IMR-90 (cell line): ENCODE measurements at places on chromosomes 12 and 14.
A peak's percentile ranks its signal among the peaks of the same experiment; 100 is the strongest.

GRCh38 chr14:53596853-53597525 lies 359.6 kb downstream of the BMP4 start:
- peak; percentile 43 for DNase-seq

GRCh38 chr12:52781399-52782082 lies 4.4 kb upstream of the KRT76 start:
- DNase-seq: no peak

- DNase-seq: no peak
Observed at GRCh38 chr12:16531621-16532020, 74.3 kb downstream of the LMO3 start.

DNA sequence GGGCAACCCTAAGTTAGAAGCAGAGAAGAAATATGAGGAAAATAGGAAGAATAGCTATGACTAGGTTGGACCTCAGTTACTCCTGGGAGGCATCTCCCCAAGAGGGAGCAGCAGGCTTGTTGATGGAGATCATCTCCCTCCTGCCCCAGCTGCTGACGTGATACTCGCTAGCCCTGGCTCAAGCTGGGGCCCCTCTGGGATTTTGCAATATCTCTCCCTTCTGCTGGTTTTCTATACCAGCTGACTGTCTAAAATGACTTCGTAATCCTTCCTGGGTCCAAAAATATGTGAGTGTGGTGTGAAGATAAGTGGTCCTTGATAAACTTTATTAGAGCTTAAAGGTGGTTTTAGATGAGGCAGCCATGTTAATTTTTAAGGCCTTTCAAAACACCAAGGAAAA lies 4.5 kb upstream of the HECTD4 start:
- DNase-seq: peak; percentile 84

- no peak for DNase-seq
Observed at GRCh38 chr12:12007713-12008231, 63.0 kb upstream of the BCL2L14 start.

DNA sequence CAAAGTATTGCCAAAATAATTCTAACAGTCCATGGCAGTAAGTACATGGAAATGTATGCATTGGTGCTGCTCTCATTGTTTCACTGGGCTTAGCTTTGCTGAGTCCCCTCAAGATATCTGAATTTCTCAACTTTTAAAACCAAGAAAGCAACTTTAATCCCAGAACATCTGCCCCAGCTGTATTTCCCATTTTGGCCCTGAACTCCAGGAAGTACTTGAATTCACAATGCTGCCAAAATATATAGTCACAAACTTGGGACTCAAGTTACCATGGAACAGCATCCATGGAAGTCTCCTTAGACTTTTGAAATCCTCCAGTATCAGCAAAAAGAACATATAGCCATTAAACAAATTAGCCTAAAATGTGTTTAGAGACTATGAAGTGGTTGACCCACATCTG lies 78.5 kb upstream of the FLRT2 start:
- no peak for DNase-seq

GRCh38 chr14:99206090-99206489 lies 65.9 kb downstream of the BCL11B start:
- DNase-seq: no peak

DNA sequence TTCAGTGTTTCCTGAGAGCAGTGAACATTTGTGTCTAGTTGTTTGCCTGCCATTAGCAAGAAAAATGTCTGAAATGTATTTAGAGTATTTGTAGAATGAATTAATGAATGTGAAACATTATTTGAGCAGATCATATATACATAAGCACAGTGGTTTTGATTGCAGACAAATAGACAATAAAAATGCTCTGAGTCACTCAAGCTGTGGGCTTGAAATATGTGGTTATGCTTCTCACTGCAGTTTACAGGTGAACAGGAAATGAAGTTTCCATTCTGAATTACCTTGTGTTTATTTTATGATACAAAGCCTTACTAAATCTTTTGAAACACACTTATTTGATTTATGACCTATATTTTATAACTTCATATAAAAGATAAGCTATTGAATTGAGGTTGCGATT lies 827.7 kb downstream of the TMTC2 start:
- no peak for DNase-seq

DNA sequence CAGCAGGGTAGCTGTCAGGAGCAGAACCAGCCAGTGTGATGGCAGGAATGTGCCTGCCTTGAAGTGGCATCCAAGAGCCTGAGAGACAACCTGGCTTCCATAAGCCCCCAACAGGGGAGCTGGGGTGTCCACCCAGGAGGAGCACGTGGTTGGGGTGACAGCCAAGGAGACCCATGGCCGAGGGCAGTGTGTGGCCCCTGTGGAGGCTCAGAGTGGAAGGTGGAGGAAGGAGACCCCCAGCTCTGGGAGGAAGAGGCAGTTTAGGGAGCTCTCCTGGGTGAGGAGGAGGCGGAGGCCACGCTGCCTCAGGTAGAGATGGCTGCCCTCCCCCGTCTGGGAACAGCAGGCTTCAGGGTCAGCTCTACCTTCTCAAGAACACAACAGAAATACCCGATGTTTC lies 147.0 kb downstream of the CALM1 start:
- no peak for DNase-seq

- peak; percentile 49 for DNase-seq
Observed at GRCh38 chr12:115135800-115136211, 451.8 kb upstream of the TBX3 start.

- no peak for DNase-seq
Observed at GRCh38 chr14:42391146-42391834, 784.6 kb downstream of the LRFN5 start.

- peak; percentile 41 for DNase-seq
Observed at GRCh38 chr12:49538510-49539403, at the start of gene KCNH3. KCNH3 (plus strand) TSS chr12:49539030; CDS start chr12:49539417, 387 bp downstream.

- DNase-seq: peak; percentile 43
Observed at GRCh38 chr12:29733060-29733459, 50.7 kb downstream of the TMTC1 start.

DNA sequence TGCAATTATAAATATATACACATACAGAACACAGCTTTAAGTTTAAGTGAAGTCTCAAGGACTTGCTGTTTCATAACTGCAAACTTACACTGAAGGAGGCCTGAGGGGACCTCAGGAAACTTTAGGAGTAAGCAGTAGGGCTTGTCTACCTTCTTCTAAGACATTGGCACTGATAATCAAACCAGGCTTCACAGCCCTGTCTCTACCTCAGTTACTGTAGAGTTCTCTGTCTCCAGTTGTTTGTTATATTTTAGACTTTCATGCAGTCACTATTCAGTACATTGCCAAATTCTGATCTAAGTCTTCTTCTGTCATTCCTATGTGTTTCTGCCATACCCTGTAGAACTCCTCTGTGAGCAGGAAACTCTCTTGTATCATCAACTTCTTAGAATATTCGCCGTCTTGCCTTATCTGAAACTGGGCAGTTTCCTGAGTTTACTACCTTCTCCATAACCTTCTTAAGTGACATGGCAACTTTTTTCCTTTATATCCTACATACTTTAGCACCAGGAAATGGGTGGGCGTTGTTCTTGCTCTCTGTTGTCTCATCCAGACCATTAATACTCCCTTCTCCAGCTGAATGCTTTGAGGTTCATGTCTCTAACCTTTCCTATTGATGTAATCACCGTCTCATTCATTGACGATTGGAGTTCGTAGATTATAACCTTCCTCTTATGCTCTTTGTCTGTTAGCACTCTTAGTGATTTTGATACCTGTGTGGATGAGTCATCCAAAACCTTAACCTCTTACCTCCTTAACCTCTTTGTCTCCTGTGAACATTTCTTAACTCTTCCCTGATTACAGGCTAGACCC lies 11.4 kb downstream of the APAF1 start:
- no peak for DNase-seq

- no peak for DNase-seq
Observed at GRCh38 chr14:34075042-34075744, 124.3 kb upstream of the EGLN3 start.

DNA sequence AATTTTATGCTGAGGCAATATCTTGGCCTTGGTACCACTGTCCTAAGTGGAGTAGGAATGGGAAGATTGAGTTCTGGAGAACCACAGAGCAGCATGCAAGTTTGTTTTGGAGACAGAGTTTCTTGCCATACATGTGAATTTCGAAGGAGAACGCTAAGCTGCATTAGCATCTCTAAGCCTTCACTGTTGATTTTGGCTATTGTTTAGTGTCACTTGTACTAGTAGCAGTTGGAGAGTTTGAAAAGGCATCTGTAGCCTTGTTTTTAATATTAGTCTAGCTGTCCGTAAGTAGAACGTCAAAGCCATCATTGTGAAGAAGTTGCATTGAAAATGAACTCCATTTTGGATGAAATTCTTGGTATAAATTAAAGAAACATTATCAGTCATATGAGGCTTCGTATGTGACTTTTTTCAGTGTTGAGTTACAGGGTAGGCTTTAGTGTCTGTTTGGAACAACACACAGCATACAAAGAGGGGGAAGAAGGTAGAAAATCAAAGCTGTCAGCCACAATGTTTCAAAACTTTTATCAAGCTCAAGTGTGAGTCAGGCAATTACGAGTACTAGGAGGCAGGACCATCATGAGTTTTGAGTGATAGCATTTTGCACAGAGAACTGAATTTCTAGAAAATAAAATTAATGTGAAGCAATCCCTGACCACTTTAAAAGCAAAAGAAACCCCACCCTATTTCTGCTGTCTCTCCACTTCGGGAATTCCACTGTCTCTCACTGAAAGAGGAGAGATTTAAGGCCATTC lies 70.2 kb upstream of the NAV3 start:
- DNase-seq: no peak

DNA sequence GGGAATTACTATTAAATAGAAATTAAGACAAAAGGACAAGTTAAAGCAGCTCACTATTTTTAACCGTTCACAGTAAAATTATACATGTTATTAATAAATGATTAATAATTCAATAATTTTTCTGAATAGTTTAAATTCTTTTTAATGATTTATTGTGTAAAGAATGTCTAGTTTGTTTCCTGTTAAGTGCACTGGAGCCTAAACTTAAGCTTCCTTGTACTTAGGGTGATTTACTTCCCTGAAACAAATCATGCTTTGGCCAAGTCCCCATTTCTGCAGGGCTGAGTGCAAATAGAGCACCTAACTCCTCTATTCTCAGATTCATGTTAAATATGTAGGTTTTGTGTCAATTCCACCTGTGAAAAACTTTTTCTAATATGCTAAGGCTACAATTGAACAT lies 188.9 kb upstream of the PDZRN4 start:
- DNase-seq: no peak

- no peak for DNase-seq
Observed at GRCh38 chr14:75264036-75264435, 14.6 kb upstream of the FOS start.

GRCh38 chr12:92452763-92453162 lies 250.0 kb upstream of the PLEKHG7 start:
- DNase-seq: no peak

GRCh38 chr14:73311708-73312030 lies 74.4 kb downstream of the PAPLN start:
- no peak for DNase-seq

GRCh38 chr12:67091204-67091603 lies 178.0 kb upstream of the CAND1 start:
- DNase-seq: no peak

- DNase-seq: no peak
Observed at GRCh38 chr12:2776129-2776806, 18.5 kb upstream of the FKBP4 start.

GRCh38 chr14:97638864-97639263 lies 841.7 kb downstream of the VRK1 start:
- no peak for DNase-seq

GRCh38 chr12:85755760-85756159 lies 80.4 kb downstream of the RASSF9 start:
- peak; percentile 0 for DNase-seq

DNA sequence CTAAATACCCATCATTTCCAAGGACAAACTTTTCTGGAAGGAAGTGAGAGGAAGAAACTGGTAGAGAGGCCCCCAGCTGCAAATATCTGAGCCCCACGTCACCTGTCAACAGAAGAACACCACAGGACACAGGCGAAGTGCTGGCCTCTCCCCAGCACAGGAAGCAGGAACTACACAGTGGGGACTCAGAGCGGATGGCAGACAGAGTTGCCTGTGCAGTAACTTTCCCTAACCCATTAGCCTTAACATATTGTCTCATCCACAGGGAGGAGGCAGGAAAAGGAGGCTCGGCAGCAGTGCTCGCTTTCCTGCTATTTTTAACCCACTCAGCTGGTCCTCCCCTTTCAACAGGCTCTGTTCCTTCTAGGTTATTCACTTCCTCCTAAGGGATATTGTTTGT lies 111.5 kb upstream of the TMPO start:
- no peak for DNase-seq

DNA sequence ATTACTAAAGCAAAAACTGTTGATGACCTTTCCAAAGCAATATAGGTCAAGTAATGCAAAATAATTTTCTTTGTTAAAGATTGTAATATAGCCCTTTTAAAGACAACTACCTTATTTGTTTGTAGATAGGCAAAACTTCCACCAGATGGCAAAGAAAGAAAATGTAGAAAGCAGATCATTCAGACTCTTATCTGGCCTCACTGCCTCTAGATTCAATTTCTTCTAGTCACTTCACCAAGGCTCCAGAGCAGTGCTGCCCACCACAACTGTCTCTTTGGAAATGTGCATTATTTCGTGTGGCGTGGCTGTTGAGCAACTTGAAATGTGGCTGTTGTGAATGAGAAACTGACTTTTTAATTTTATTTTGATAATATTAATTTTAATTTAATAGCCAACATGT lies 127.1 kb downstream of the ITPR2 start:
- DNase-seq: no peak

- DNase-seq: no peak
Observed at GRCh38 chr12:64506955-64507354, 55.0 kb downstream of the TBK1 start.

DNA sequence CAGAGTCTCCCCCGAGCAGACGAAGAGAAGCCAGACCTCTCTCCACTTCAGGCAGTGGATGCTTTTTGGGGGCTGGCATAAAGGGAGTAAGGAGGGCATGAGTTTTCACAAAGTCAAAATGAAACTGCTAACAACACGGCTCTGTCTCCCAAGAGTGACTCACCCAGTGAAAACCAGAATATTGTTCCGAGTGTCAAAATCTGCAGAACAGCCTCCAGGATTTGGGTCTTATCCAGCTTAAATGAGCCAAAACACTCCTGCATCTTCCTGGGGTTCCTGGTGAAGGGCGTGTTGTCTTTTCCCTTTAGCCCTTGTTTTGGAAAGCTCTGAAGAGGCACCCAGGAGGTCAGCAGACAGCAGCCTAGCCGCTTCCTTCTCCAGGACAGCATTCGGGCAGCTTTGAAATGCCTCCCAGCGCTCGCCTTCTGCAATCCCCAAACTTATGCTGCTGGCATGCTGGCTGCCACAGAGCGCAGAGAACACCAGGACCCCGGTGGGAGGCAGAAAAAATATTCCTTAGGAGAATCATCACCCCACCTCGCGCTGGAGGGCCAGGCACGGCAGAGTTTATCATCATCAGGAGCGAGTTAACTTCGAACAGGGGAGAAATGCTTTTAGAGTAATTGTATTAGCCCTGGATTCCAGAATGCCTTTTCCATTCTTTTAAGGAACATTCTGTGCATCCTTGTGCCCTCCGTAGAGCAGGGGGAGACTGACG lies 117.7 kb upstream of the NCOR2 start:
- peak; percentile 69 for DNase-seq

- peak; percentile 83 for DNase-seq
Observed at GRCh38 chr12:79547735-79548609, 142.8 kb downstream of the PAWR start.

GRCh38 chr14:104126753-104127152 lies 11.6 kb upstream of the KIF26A start:
- no peak for DNase-seq

GRCh38 chr12:104929977-104930376 lies 28.1 kb downstream of the SLC41A2 start:
- DNase-seq: peak; percentile 41
